NCI-H510A treated with DMSO at 0.1 percent for 48 hours (cell line): ENCODE measurements at places on chromosomes 16 and 17.

- no peak for DNase-seq
Measured at GRCh38 chr17:79814127-79814973, 17.5 kb upstream of the CBX8 start.

DNA sequence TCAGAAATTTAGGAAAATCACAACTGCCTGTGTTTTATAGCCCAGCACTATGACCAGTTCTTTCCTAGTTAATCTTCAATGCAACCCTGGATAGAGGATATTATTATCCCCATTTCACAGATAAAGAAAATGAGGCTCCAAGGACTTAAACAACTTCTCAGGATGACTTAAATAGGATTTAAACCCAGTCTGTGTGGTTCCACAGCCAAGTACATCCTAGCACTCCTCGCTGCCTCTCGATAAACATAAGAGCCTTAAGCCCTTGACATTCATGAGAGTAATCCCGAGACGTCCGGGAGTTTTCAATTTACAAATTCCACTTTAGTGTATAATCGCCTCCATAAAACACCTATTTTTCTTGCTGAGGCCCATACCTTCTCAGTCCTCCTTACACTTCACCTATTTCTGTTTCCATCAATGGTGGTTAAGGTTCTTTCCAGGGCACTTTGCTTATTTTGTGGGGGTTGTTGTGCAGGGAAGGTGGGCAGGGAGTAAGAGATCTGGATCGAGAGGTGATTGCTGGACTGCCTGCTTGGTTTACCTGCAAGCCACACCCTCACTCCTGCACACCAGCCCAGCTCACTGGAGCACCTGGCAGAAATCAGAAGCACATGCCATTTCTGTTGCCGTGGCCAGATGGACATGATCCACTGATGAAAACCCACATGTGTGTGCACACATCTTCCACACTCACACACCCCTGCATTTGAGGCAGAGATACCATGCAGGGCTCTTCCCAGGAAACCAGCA is 50.5 kb downstream of the ASIC2 start:
- DNase-seq, result no peak

- no peak for DNase-seq
Measured at GRCh38 chr17:81697261-81698044, 5.7 kb upstream of the MRPL12 start.

DNA sequence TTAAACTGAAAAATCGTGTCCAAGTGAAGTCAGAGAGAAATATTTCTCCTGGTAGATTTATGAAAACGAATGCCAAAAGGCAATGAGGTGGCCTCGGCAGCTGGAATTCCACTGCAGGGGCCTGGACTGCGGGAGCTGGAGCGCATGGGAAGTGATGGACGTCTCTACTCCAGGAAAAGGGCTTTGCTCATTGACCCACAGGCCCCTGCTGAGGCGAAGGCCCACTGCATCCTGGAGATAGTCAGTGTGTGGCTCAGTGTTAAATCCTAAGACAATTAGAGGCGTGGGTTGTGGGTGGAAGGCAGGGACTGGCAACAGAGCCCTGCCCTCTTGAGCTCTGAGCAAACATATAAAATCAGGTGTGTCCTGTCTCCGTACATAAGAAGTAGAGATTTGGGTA is 191.4 kb downstream of the SLC39A11 start:
- DNase-seq, result no peak

GRCh38 chr16:87527055-87527724 is 34.4 kb upstream of the ZCCHC14 start:
- DNase-seq, result no peak

- no peak for DNase-seq
Measured at GRCh38 chr17:82304826-82305726, 12.3 kb downstream of the CD7 start.

- no peak for DNase-seq
Measured at GRCh38 chr17:76032073-76032779, 5.1 kb upstream of the EVPL start.

DNA sequence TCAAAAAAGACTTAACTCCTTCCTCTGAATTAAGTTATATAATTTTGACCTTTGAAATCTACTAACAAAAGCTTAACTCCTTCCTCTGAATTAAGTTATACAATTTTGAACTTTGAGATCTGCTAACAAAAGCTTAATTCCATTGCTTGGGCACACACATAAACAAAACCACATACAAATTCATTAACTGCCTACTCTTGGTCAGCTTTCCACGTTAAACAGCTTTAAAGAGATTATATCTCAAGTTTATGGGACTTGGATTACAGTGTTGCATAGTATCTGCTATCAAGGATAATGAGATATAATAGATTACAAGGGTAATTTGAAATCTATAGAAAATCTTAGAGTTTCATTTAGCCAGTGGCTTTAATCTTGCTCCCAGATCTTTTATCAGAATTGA is 23.5 kb downstream of the COX10 start:
- DNase-seq, result no peak

GRCh38 chr17:55576996-55577586 is 65.8 kb upstream of the SMIM36 start:
- DNase-seq, result no peak

- no peak for DNase-seq
Measured at GRCh38 chr17:81511554-81511803, 1.1 kb downstream of the ACTG1 start.

- no peak for DNase-seq
Measured at GRCh38 chr16:9827062-9827752, 355.0 kb downstream of the GRIN2A start.

DNA sequence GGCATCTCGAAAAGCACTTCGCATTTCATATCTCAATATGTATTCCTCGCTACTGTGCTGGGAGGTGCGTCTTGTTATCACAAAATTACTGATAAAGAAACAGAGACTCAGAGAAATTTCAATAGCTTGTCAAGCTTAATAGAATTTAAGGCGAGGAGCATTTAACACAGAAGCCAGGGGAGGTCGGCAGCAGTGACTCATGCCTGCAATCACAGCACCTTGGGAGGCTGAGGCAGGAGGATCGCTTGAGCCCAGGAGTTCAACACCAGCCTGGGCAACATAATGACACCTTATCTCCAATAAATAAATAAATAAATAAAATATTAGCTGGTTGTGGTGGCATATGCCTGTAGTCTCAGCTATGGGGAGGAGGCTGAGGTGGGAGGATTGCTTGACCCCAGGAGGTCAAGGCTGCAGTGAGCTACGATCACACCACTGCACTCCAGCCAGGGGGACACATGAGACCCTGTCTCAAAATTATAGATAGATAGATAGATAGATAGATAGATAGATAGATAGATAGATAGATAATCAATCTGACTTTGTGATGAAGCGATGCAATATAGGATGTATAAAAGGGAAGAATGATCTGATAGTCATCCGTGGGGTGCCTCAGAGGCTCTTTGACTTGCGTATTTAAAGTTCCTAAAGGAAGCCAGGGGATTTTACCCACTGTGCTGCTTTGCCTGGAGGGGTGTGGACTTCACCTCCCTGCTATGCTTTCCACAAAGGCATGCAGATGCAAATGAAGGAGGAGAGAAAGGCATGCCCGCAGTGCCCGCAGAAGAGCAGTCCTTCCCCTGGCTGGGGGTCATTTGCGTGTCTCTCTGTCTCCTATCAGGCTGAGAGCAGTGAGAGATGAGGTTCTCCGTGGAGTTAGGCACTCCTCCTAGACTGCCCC is 15.9 kb upstream of the USP10 start:
- DNase-seq, result no peak

- DNase-seq, result no peak
Measured at GRCh38 chr16:8919934-8920462, 37.8 kb downstream of the LITAFD start.

- DNase-seq, result no peak
Measured at GRCh38 chr17:81184555-81184954, 18.5 kb upstream of the AATK start.

- DNase-seq, result no peak
Measured at GRCh38 chr16:50386139-50386538, 17.4 kb upstream of the BRD7 start.

DNA sequence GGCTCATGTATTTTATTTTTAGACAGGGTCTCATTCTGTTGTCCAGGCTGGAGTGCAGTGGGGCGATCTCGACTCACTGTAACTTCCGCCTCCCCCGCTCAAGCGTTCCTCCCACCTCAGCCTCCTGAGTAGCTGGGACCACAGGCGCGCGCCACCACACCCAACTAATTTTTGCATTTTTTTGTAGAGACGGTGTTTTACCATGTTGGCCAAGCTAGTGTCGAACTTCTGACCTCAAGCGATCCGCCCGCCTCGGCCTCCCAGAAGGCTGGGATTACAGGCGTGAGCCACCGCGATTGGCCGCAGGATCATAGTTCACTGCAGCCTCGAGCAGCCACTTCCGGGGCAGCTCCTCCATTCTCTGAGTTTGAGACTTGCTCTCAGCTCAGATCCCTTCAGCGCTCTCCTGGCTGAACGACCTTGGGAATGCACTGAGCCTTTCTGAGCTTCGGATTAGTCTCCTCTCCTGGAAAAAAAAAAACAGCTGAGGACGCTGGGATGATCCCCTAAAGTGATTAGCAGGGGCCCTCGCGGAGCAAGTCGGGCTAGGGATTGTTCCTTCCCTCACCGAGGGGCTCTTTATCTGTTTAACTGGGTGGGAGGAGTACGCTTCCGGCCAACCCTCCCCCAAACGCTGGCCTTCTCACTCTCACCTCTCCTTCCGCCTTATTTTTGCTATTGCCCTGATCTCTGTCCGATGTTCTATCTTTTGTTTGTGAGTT is 1.1 kb upstream of the PKMYT1 start:
- no peak for DNase-seq

DNA sequence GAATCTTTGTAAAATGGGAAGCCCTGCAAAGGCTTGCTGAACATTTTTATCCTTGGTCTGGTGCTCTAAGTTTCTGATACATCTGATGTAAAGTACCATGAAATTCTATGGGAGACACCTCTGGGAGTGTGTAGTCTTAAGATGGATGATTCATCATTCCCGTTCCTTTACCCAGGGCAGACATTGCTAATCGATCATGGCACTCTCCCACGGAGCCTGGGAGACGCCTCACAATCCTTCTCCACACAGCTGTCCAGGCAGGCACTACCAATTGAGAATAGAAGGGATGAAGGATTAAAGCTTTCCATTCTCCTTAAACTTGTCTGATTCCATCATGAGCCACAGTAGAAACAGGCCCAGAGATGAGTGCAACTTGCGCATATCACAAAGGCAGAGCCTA is 144.8 kb downstream of the GSG1L start:
- no peak for DNase-seq

- no peak for DNase-seq
Measured at GRCh38 chr17:63542218-63542545, 8.1 kb upstream of the DCAF7 start.

DNA sequence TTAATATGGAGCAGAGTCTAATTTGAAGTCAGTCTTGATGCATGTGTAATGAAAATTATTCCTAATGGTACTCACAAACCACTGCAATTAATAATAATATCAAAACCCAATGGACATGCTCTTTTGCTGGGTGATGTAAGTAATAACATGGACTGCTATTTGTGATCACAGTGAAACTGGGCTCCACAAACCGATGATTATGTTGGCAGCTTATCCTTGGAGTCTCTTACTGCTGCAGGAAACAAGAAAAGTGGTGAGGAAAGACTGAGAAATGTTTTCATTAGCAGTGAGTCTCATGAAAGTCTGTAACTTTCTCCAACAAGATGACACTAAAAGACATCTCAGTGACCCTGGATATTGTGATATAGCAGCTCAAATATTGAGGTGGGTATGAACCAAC is 45.2 kb downstream of the TMEM100 start:
- DNase-seq, result no peak

- no peak for DNase-seq
Measured at GRCh38 chr17:19539040-19539399, 5.4 kb downstream of the SLC47A1 start.

- no peak for DNase-seq
Measured at GRCh38 chr17:47225911-47226688, 17.0 kb downstream of the MYL4 start.

GRCh38 chr16:4603624-4604170 is 11.0 kb downstream of the UBALD1 start:
- no peak for DNase-seq

- peak; percentile 59 for DNase-seq
Measured at GRCh38 chr17:63700528-63701455, 867 bp upstream of the LIMD2 start.

DNA sequence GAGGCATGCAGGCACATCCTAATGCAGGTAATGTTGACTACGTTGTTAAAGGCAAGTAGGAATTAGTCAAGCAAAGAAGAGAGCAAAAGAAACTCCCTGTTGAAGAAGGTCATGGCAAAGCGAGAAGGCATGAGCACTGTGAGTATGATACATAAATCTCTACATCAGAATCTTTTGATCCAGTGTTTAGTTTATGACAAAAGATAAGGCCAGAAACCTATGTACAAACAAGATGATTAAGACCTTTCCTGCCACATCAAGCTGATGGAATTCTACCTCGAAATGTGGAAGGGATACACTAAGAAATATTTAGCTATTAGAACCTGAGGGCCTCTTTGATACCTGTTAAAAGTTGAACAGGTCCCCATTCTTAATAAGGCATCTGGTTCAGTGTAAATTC is 20.2 kb downstream of the SYCE1L start:
- DNase-seq, result no peak

- peak; percentile 59 for DNase-seq
Measured at GRCh38 chr17:77696721-77697460, 261.6 kb upstream of the TNRC6C start.

DNA sequence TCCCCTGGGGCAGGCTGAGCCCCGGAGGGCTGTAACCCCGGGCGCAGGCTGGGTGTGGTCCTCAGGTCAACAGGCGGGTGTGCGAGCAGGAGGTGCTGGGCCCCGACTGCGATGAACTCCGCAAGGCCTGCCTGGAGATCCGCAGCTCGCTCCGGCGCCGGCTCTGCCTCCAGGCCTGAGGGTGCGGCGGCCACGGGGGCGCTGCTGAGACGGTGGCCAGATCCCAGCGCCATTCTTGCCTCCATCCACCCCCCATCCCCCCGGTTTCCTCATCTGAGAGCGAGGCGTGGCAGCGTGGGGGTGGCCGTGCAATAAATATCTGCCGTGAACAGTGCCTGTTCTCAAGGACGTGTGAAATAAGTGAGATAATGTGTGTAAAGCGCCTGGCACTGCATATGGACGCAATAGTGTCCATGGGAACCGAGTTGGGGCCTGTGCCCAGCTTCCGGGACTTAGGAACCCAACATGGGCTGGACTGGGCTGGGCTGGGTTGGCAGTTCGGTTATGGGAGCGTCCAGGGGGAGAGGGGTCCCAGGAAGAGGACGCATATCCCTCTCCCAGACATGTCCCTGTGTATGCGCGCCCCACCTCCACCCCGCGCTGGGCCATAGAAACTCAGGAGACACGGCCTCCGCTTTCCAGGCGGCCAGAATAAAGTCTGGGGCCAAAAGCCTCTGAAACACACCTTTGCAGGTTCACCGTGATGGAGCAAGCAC is 15.0 kb downstream of the ZNF213 start:
- DNase-seq, result peak; percentile 42

- DNase-seq, result no peak
Measured at GRCh38 chr16:26993511-26993910, 73.2 kb upstream of the C16orf82 start.

DNA sequence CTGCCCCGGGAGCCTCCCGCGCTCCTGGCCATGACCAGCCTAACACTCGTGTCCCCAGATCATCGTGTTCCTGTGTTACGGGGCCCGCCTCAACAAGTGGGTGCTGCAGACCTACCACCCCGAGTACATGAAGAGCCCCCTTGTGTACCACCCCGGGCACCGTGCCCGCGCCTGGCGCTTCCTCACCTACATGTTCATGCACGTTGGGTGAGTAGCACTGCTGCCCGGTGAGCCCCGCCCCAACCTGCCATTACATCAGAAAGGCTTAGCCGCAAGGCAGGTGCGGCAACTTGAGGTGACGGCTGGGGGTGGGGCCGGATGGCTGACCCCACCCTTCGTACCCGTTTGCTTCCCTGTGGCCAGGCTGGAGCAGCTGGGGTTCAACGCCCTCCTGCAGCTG is 1.4 kb downstream of the RHBDL1 start:
- peak; percentile 77 for DNase-seq

GRCh38 chr16:56013962-56014552 is 138.9 kb upstream of the CES5A start:
- no peak for DNase-seq
